Tibial artery (tissue), 4 donors: ENCODE measurements at places on chromosomes 7 and 10.

DNA sequence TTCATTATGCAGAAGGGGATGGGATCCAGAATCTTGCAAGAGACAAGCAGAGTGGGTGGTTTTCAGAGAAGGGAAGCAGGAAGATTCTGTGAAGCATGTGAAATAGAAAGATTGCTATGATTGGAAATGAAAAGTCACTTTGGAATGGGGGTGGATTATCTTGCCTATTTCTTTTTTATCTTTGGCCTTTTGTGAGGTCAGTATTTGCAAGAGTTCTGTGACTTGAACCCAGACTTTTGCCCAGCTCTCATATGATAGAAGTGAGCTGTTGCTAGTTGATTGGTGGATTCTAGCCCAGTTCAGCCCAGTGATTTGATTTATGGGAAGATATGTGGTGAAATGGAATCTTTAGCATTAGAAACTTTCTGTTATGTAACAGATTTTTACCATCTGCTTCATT, 17.1 kb downstream of the ENTPD7 start:
- DNase-seq: no peak

DNA sequence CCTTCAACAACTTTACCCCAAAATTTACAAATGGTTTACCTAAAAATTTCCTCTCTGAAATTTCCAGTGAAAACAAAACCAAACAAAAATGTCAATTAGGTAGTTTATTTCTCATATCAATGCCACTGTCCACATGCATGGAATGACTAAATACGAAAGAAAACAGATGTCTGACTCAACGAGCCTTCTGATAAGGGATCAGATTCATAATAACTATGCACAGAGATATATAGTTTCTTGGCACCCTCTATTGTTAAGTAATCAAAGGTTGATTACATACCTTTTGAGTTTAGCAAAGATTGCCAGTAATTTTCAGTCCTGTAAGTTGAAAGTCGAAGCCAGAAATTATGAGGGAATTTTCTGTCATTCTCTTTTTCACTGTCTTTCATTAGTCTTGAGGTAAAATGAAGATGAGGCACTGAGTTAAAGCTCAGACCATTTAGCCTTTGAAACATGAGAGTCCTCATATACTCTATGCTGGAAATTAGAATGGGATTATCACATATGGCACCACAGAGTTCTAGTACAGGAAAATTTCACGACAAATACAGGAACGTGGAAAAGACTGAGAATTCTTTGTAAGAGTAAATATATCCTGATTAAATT, 519.1 kb upstream of the ANKRD30A start:
- DNase-seq: no peak

DNA sequence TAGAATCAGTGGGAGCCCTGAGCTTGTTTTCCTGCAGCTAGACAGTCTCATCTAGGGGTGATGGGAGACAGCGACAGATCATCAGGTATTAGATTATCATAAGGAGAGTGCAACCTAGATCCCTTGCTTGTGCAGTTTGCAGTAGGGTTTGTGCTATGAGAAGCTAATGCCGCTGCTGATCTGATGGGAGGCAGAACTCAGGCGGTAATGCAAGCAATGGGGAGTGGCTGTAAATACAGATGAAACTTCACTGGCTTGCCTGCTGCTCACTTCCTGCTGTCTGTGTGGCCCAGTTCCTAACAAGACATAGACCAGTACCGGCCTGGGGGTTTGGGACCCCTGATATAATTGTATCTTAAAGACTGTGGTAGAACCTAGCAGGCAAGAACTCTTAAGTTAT, 17.6 kb downstream of the NRBF2 start:
- DNase-seq: no peak

GRCh38 chr7:25908154-25908949, 243.6 kb upstream of the NFE2L3 start:
- no peak for DNase-seq

- no peak for DNase-seq
These were observed 2.2 kb upstream of the HSPB1 start for GRCh38 chr7:76300166-76300731.

GRCh38 chr7:20307119-20307518, 23.6 kb upstream of the ITGB8 start:
- DNase-seq: no peak

DNA sequence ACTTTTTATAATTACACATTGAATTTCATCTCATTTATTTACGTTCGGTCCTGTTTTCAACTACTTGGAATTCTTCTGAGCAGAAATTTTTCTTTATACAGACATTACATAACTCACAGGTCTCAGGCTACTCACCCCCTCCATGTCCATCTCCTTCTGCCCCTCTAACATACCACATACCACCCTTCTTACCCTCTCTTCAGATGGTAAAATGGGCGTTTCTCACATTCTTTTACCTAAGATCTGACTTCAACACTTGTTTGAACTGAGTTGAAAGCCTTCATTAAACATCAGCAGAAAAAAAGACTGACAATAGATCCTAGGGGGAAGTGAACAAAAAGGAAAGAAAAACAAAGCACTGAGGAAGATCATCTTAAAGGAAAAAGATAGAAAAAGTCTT, 309.7 kb downstream of the CTNNA3 start:
- no peak for DNase-seq

- DNase-seq: peak; percentile 65
These were observed 35.1 kb downstream of the PLAC9 start for GRCh38 chr10:80167471-80168161.

DNA sequence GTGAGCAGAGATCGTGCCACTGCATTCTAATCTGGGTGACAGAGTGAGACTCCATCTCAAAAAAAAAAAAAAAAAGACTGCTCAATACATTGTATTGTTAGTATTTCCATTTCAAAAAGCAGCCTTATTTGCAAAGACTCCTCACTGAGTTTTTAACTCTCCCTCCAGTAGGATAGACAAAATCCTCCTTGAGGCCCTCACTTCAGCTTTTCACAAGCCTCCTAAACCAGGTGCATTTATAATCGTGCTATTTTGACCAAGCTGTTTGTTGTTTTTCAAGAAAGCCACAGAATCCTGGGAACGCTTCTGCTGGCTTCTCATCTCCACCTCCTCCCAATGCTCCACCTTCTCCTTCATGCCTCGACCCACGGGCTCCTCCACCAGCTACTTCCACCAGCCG, 6.3 kb upstream of the DDIT4 start:
- no peak for DNase-seq

GRCh38 chr10:11450427-11450826, 161.0 kb downstream of the USP6NL start:
- no peak for DNase-seq

DNA sequence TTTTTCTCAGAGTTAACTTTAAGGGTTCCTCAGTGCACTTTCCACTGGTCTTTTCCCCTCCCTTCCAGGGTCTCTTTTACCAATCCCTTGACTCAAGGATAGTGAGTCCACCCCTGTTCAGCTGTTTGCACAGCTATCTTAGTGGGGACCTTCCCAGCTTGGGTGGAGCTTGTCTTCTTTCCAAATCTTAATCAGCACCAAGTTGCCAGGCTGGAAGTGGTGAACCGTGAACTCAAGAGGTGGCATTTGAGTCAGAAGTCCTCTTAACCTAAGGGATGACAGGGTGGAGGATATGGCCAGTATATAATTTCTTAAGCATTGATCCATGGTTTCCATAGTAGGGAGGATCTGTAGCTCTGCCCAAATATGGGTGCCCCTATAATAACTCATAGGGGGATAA, 25.0 kb downstream of the MAPK8 start:
- DNase-seq: no peak

DNA sequence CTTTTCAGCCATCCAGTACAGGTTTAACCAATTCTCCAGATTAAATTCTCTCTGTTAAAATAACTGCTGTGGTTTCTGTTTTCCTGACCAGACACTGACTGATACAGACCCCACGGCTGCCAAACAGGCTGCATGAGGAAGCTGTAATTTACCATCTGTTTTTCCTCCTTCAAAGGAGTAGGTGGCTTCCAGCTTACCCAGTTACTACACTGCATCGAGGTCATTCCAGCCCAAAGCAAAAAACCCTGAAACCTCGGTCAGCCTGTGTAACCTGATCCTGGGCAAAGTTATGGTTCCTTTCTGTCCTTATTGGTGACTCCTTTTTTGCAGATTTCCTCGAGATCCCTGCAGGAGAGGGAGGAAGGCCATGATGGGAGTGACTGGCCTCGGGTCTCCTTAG, 27.9 kb upstream of the LOXL4 start:
- no peak for DNase-seq

- no peak for DNase-seq
These were observed 367.2 kb upstream of the ZNF32 start for GRCh38 chr10:44015702-44016500.

- no peak for DNase-seq
These were observed 129.3 kb downstream of the MYOF start for GRCh38 chr10:93352638-93353383.

GRCh38 chr10:78782441-78782840, 286.3 kb upstream of the ZMIZ1 start:
- no peak for DNase-seq

- DNase-seq: no peak
These were observed 11.9 kb upstream of the NPS start for GRCh38 chr10:127536972-127537760.

DNA sequence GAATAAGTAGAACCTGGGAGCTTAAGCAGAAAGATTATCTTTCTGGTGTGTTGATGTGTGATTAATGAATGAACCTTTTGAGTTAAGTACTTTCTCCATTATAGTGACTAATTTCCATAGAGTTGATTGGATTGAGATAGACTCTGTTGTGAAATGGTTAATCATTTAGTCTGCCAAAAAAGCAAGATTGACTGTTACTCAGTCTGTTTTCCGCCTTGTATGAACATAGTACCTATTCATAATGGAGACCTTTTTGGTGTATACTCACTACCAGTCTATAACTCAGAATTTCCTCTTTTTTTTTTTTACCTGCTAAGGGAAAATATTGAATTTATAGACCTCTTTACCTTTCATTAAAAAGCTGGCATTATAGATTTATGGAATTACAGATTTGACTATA, 14.4 kb upstream of the NPVF start:
- no peak for DNase-seq

GRCh38 chr10:120387326-120387725, 69.7 kb upstream of the PLPP4 start:
- DNase-seq: no peak
